ENCODE measurements at places on chromosomes 16 and 17.

- no peak for DNase-seq
Measured at GRCh38 chr16:82807311-82807710, 180.5 kb downstream of the CDH13 start.

DNA sequence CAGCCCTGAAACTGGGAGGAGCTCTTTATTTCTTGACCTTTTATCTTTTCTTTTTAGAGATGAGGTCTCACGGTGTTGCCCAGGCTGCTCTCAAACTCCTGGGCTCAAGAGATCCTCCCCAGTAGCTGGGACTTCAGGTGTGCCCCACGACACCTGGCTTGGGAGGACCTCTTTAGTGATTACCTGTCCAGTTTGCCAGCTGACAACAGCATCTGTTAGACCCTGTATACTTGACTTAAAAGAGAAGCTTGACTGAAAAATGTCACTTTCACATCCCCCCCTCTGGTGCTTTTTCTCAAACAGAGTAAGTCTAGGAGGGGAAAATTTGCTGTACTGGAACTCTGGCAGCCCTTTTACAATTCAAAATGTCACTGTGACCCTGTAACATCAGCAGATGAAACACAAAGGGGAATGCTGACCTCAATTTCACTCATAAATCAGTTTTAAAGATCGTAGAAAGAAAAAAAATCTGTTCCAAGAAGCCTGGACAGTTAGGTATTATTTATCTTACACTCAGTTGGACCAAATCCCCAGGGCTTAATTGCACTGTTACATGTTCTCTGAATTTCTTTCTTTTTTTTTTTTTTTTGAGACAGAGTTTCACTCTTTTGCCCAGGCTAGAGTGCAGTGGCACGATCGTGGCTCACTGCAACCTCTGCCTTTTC, 1.8 kb upstream of the ERN1 start:
- no peak for DNase-seq

DNA sequence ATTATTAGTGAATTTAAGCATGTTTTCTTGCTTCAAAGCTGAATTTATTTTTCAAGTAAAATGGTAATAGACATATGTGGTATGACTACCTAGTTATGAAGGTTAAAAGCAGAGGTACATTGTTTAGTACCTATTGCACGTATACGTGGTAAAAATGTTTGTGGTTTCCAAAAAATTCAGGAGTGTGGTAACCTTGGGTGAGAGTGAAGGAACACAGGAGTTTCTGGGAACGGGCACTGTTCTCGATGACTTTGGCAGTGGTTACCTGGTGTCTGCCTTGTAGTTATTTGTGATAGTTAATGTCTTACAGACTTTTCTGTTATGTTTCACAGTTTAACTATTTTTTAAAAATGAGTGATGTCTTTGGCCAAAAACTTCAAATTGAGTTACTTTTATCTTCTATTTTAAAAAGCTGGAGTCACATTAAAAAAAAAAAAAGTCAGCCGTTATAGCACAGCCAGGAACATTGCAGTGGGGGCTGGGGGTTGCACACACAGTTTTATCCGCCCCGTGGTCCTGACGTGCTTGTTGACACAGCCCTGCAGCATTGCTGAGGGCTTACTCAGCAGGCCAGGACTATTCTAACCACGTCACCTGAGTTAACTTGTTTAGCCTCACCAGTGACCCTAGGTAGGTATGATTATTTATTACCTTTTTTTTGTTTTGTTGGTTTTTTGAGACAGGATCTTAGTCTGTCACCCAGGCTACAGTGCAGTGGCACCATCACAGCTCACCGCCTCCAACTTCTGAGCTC, 10.9 kb downstream of the JPT2 start:
- DNase-seq, result no peak

- no peak for DNase-seq
Measured at GRCh38 chr17:50206604-50207293, 5.3 kb upstream of the COL1A1 start.

- DNase-seq, result no peak
Measured at GRCh38 chr17:59783221-59784047, 76.0 kb downstream of the VMP1 start.

DNA sequence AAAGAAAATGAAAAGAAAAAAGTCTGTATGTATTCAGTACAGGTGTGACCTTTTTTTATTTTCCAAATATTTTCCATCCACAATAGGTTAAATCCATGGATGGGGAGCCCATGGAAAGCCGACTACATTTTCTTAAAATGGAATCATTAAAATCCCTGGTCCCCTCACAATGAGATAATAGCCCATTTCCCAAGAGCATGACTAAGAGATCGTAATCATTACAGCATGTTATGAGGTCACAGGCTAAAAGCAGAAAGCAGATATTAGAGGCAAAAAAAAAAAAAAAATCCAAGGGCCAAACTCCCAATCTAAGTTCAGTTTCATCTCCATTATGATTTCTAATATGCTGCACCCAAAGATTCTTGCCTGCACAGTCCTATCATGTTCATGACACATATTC, 44.7 kb downstream of the CYTH1 start:
- no peak for DNase-seq

GRCh38 chr17:10585529-10585928, 36.1 kb upstream of the MYH2 start:
- DNase-seq, result no peak

Data from NCI-H2081 treated with DMSO at 0.1 percent for 48 hours (cell line).